ENCODE measurements at places on chromosomes 5 and 9.

GRCh38 chr9:136343121-136343883 is 16.0 kb downstream of the GPSM1 start:
- no peak for DNase-seq

DNA sequence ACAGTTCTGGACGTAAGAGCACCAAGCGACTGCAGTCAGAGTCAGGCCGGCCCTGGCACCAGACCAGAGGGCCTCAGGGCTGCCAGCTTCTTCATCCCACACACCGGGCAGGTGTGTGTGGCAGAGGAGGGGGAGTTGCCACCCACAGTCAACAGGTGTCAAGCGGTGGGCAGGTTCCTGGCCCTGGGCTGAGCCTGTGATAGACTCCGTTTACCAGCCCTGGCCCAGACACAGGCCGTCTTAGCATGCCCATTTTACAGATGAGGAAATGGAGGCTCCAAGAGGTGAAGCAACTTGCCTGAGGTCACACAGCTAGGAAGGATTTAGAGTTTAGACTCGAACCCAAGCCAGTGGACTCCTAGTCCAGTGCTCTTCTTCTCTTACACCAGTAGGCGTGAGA is 71.8 kb downstream of the HMCN2 start:
- no peak for DNase-seq

GRCh38 chr9:114936581-114936980 is 6.2 kb upstream of the TNFSF8 start:
- no peak for DNase-seq

- no peak for DNase-seq
These were observed 16.4 kb downstream of the MAN2A1 start for GRCh38 chr5:109706095-109706494.

DNA sequence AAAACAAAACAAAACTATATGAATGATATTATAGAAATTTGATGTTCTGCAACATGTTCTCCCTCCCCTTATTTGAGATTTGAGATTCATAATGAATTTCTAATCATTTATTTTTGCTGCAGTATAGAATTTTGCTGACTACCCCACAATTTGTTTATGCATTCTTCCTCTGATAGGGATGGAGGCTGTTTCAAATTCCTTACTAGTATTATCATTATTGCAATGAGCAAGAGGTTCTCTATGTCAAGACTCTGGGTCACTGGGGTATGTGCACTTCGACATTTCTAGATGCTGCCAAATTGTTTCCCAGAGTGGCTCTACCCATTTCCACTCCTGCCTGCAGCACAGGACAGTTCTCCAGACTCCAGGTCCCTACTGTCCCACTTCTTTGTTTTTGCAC is 54.9 kb upstream of the DAB2IP start:
- DNase-seq, result no peak

GRCh38 chr9:135100241-135100681 is 12.8 kb downstream of the OLFM1 start:
- no peak for DNase-seq

- no peak for DNase-seq
These were observed 16.7 kb upstream of the SLCO4C1 start for GRCh38 chr5:102312586-102313370.

Measured in activated naive CD4-positive, alpha-beta T cell (primary cell).